ENCODE measurements at places on chromosomes 12 and 14.

GRCh38 chr14:70698288-70698687 lies 56.6 kb downstream of the TTC9 start:
- no peak for DNase-seq

- no peak for DNase-seq
Observed at GRCh38 chr12:2332236-2332635, 279.4 kb downstream of the CACNA1C start.

GRCh38 chr12:52037248-52037861 lies 13.9 kb upstream of the NR4A1 start:
- no peak for DNase-seq

DNA sequence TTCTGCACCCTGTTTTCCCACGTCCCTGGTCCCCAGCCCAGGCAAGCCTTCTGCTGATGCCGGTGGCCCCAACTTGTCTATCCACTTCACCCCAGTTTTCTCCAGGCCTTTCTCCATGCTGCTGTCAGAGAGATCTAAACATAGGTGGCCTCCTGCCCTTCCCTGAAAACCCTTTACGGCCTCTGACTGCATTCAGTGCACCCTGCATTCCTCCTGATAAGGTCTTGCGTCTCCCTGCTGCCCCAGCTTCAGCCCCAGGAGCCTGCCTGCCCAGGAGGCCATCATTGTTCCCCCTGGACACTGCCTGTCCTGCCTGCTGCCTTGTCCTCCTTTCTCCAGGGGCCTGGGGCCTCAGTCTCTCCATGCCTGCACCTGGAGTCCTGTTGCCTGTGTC lies 29.8 kb downstream of the TRAF3 start:
- no peak for DNase-seq

DNA sequence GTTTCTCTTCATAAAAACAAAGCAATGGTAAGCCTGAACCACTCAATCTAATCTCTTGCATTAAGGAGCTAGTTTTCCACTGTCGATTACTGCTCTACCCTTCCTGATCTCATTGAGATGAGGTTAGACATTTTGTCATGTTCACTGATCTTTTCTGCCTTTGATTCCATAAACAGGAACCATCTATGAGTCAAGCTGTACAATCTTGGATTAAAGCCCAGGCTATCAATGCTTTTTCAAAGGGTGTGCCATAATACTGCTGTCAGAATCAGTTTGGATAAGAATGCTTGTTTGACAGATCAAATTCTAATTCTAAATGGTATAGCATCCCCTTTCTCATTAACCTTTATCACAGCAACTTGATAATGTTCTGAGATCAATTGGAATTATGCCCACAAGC lies 16.1 kb downstream of the GRIP1 start:
- no peak for DNase-seq

All from stimulated activated CD4-positive, alpha-beta T cell treated with anti-CD3 and anti-CD28 coated beads, Interleukin-1b, Interleukin-23, amount 100 ng/mL, for 1 hour (primary cell).